Left renal cortex interstitium (tissue), 4 donors: ENCODE measurements at places on chromosomes 4 and X. TPM values are rescaled to one million over a fixed set of nuclear protein-coding genes. Genes with fewer than 3 reads are reported as not detected.

EVC2 gene
- 8.4 TPM for polyA plus RNA-seq

- DNase-seq = no peak
Measured at GRCh38 chrX:97290199-97290598, 406.5 kb downstream of the RPA4 start.

GRCh38 chrX:86023811-86024210 is 23.5 kb downstream of the CHM start:
- no peak for DNase-seq

GRIA3 gene
- polyA plus RNA-seq = 2.0 TPM

- DNase-seq = no peak
Measured at GRCh38 chr4:151205722-151206121, 71.2 kb upstream of the PRSS48 start.
